ENCODE measurements at places on chromosomes 2 and 18. TPM values are rescaled to one million over a fixed set of nuclear protein-coding genes. Genes with fewer than 3 reads are reported as not detected.

The KCNG2 gene
- total RNA-seq, result 1.5 TPM

The TLK1 gene
- 27.8 TPM for total RNA-seq

- DNase-seq, result no peak
Measured at GRCh38 chr18:35936951-35937350, 35.5 kb upstream of the RMP24 start.

DNA sequence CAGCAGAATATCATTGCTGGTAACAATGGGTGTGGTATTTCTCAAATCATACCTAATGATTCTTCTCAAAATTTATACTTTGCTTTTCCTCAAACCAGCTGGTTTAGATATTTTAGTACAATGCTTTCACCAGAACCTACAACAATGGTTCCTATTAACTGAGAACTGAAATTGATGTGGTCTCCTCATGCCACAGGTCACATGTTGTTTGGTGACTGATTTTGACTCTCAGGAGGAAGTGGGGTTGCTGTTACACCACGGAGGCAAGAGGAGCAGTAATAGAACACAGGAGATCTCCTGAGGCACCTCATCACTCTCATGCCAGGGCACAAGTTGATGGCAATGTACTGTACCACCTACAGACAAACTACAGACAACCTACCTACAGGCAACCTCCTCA, 3.0 kb upstream of the CEP68 start:
- no peak for DNase-seq

The SPRED2 gene
- 22.3 TPM for total RNA-seq

GRCh38 chr2:72998234-72998651, 73.3 kb downstream of the SFXN5 start:
- no peak for DNase-seq

DNA sequence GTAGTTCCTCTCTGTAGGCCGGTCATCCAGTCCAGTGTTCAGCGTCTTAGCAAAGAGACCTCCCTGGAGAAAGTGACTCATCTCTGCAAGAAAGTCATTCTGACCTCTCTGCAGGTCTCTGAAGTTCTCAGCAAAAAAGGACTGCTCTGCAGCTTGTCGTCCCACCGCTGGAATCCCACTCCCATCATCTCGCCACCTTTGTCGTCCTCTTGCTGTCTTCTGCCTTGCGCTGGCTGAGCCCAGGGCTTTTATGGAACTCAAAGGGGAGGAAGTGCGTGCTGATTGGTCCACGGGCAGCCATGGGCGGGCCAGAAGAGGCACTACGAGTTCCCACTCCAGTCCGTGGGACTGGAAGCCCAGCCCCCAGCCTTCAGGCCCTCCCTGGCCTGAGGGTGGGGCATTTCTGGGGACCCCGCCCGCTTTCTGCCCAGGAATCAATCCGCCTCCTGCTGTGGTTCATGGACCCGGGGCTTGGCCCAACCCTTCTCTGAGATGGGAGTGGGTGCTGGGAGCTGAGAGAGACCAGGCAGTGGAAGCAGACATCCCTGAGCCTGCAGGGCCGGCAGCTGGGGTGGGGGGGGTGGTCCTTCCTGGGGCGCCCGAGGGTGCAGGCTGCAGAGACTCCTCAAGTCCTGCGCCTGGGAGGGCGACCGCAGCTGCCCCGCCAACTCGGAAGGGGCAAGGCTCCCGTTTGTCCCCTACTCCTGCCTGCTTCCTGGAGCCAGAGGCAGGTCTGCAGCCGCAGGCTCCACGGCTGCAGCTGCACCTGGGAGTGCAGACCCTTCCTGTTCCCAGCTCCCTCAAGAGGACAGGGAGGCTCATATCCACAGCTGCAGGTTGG, 660.7 kb upstream of the RAB6C start:
- DNase-seq, result no peak

- no peak for DNase-seq
Measured at GRCh38 chr2:174634130-174635014, 36.8 kb upstream of the WIPF1 start.

The ALPI gene
- not detected for total RNA-seq

GRCh38 chr2:169222665-169223064, 139.7 kb downstream of the LRP2 start:
- no peak for DNase-seq

The ERICH2 gene
- not detected for total RNA-seq

DNA sequence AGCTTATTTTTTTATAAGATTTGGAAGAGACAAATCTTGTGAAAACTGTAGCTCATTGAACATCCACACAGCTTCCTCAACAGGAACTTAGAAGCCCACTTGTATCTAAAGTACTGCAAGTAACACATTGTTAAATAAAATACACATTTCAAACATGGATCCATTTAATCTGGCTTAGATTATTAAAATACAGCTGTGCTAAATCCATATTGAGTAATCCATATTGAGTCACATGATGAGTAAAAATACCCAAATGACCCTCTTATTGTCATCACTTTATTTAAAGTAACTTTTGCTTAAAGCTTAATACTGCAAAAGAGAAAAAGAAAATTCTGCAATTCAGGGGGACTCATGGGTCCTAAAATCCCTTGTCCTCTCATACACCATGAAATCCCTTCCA, 133.3 kb downstream of the OSR1 start:
- no peak for DNase-seq

DNA sequence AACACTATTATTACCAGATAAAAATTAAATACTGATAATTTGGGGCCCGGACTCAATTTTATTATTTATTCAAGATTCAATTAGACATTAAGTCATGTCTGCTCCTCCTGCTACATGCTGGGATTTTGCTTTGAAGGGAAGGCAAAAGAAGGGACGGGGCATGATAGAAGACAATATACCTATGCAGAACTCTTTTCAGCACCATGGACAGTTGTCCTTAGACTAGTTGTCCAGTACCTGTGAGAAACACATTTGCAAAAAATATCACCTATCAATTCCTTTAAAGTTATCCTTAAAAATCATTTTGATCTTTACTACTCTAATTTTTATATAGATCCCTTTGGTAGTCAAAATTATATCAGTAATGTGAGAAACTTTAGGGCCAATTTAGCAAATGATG, 100.2 kb upstream of the SULT1C3 start:
- no peak for DNase-seq

DNA sequence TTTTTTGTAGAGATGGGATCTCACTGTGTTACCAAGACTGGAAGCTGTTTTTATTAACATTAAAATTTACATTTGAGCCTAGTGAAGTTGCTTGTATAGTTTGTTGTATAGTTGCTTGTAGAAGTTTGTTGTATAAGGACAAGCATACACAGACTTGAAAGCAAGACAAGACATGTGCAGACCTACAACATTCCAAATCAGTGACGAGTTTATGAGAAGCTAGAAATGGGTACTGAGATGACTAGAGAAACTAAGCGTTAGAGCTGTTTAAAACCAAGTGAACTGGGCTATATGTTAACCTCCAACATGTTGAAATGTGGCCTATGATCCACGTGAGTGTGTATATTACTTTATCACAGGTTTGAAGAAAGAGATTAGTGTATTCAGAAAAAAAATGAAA, 39.1 kb downstream of the ABCB11 start:
- no peak for DNase-seq

DNA sequence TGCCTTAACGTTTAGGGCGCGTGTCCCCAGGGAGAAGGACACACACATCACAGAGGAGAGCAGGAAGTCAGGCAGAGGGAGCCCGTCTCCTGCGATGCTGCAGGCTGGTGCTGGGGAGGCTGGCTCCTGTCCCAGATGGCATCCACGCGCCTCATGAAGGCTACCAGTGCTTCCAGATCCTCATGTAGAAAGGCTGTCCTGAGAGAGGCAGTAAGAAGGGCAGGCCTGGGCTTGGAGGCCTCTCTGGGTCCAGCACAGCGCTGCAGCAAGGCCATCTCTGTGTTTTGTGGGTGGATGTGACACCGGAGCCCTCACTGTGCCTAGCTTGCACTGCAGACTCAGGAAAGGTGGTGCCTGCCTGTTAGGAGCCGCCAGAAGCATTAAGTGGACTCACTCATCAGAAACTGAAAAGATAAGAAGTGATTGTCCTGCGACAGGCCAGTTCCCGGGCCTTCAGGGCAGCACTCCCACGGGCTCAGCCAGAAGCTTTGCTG, 62.7 kb downstream of the FAM168B start:
- no peak for DNase-seq

- no peak for DNase-seq
Measured at GRCh38 chr2:173803449-173803848, 161.7 kb downstream of the SP3 start.

- DNase-seq, result no peak
Measured at GRCh38 chr18:69895066-69896047, 52.3 kb downstream of the CD226 start.

- no peak for DNase-seq
Measured at GRCh38 chr2:233075966-233076339, 15.8 kb downstream of the INPP5D start.

DNA sequence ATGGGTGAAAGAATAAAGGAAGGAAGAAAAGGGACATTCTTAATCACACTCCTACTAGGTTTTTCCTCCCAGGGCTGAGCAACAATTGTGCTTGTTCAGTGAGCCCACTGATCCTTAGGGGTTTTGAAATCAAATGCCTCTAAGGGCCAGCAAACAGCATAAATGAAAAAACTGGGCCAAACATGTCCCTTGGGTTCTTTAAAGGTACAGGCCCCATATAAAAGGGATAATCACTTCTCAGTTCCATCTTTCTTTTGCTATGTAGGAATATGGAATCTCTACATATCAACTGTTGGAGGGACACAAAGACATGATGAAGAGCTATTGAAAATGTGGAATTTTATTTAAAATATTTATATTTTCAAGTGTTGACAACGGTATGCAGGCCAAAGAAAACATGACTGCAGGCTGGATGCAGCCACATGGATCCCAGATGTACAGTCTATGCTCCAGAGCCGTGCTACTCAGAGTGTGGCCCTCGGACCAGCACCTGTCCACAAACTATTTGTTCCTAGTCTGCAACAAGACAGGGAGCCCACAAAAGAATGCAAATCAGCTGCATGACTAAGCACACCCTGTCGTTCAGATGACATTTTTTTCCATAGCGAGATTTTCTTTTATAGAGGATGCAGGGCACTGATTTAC, 110.0 kb downstream of the CDH20 start:
- no peak for DNase-seq

- DNase-seq, result no peak
Measured at GRCh38 chr2:126881591-126881990, 17.1 kb upstream of the TEX51 start.

The CRYGC gene
- not detected for total RNA-seq

DNA sequence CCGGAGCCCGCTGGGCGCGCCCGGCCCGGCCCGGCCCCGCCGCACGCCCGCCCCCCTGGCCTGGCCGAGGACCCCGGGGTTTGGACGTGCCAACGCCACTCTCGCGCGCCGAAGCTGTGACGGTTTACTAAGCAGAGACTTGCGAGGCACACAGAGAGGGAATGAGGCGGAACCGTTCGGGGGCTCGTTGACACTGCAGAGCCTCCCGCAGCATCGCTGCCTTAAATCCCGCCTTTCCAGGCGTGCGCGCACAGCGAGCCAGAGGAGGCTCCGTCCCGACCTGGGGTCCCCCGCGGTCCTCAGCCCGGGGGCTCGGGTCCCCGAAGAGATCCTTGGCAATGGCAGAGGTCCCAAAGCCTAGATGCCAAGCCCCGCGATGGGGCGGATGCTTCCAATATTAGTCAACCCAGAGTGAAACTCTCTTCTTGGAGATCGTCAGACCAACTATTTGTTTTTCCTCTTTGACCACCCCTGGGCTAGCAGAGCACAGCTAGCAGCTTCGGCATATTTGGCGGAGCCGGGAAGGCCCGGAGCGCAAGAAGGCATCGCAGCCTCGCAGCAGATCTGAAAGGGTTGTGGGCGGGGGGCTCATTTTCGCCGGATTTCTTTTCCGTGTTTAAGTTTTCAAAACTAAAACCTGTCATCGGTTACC, at the start of gene ZNF385B:
Gene ZNF385B (minus strand): TSS at position 197 of the 652 bp plus-strand sequence.
- DNase-seq, result no peak

- no peak for DNase-seq
Measured at GRCh38 chr18:57231864-57232263, 85.0 kb downstream of the BOD1L2 start.

DNA sequence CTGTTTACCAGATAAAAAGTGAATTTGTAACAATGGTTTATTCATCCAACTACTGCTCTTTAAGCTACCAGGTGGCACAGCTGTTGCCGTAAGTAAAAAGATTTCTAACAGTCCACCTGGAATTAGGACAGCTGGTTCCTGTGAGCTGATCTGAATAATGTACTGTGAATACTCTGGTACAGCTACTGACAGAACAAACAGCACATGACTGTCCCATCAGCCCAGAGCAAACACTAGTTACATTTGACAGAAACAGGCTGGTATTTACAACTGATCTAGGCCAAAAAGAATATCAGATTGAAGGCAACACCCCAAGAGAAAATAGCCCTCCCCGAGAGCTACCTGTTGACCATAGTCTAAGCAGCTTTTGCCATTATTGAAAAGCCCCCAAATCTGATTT, 840.4 kb downstream of the CPS1 start:
- DNase-seq, result no peak

All from thoracic aorta (tissue), 2 donors.